ENCODE measurements at places on chromosomes 5 and 9. TPM values are rescaled to one million over a fixed set of nuclear protein-coding genes. Genes with fewer than 3 reads are reported as not detected.
A peak's percentile ranks its signal among the peaks of the same experiment; 100 is the strongest.

DNA sequence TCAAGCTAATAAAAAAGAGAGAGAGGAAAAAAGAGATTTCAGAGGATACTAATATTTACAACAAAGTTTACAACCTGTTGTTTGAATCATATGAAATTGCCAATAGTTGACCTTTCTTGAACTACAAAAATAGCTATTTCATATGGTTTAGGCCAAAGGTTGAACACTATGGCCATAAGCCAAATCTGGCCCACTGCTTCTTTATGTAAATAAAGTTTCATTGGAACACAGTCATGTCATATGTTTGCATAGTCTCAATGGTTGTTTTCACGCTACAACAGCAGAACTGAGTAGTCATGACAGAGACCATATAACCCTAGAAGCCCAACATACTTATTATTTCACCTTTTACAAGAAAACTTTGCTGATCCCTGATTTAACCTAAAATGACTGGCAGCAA lies 20.9 kb downstream of the SEMA5A start:
- no peak for DNase-seq

GRCh38 chr5:173751266-173751600 lies 134.8 kb upstream of the BOD1 start:
- no peak for DNase-seq

- peak; percentile 70 for DNase-seq
Observed at GRCh38 chr9:136644593-136645351, 17.9 kb upstream of the EGFL7 start.

Gene SLC23A1
- not detected for total RNA-seq

GRCh38 chr5:14216372-14216771 lies 73.2 kb downstream of the TRIO start:
- DNase-seq: no peak

Gene EGFLAM
- total RNA-seq: 1.4 TPM

Gene TMEM215
- total RNA-seq: not detected

DNA sequence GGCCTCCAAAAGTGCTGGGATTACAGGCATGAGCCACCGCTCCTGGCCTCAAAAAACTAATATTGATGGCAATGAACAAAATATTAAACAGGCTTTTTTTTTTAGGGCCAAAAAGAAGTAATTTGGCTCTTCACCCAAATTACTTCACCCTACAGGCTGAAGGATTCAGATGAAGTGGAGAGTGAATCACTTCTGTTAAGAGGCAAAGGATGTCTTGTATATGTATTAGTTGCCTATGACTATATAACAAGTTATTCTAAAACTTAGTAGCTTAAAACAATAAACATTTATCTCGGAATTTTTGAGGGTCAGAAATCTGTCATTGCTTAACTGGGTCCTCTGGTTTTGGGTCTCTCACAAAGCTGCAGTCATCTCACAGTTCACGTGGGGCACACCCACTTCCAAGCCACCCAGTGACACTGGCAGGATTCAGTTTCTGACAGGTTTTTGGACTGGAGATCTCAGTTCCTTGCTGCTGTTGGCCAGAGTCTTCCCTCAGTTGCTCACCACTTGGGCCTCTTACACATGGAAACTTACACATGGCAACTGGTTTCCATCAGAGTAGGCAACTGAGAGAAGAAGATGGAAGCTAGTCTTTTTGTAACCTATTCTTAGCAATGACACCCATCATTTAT lies 66.7 kb downstream of the IQGAP2 start:
- no peak for DNase-seq

DNA sequence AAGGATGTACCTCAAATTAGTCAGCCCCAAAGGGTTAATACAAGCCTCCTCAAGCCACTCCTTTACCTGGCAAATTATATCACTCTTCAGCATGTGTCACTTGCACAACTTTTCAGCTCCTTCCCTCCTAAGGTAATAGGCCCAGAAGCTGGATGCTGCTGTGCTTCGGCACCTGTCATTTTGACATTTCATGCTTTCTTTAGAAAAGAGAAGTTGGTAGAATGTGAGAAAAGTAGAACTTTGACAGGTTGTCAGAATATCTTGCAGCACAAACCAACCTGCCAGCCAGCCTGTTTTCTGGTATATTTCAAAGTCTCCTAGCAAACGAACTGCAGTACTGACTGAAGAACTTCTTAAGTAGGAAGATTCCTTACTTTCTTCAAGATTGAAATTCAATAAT lies 2136.9 kb downstream of the MAT2B start:
- no peak for DNase-seq

Gene APBA1
- 3.6 TPM for total RNA-seq

GRCh38 chr5:157819502-157820115 lies 39.3 kb downstream of the CLINT1 start:
- peak; percentile 75 for DNase-seq

Gene MZB1
- total RNA-seq: not detected

Gene PCDHGA8
- 1.2 TPM for total RNA-seq

GRCh38 chr5:54387659-54388232 lies 67.8 kb upstream of the HSPB3 start:
- DNase-seq: peak; percentile 41

Gene PPP2CA
- 60.3 TPM for total RNA-seq

- no peak for DNase-seq
Observed at GRCh38 chr9:133167096-133167730, 3.5 kb upstream of the GBGT1 start.

GRCh38 chr9:112719696-112720095 lies 1.8 kb upstream of the INIP start:
- DNase-seq: no peak

DNA sequence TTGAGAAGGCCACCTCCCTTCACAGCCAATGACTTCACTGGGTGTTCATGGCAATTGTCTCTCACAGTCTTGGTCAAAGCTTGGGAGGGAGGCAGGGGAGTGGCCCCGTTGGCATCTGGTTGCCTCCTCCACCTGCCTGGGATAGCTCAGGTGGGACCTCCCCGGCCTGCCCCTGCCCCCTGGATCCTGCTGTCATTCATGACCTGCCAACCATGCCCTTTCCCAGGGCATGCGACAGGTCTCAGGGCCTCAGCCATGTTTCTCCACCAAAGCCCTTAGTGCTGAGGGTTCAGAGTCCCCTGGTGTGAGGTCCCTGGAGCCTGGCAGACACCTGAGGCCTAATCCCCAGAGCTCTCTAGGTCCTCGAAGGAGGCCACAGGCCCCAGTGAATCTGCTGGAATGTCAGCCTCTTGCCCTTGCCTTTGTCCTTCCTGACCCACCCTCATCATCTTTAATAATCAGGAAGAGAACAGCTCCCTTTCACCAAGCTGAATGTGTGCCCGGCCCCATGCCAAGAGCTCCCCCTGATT lies 5.6 kb downstream of the DAB2IP start:
- DNase-seq: no peak

Gene PCDHA9
- 0.45 TPM for total RNA-seq

GRCh38 chr9:95791286-95791685 lies 84.2 kb upstream of the ERCC6L2 start:
- DNase-seq: no peak

DNA sequence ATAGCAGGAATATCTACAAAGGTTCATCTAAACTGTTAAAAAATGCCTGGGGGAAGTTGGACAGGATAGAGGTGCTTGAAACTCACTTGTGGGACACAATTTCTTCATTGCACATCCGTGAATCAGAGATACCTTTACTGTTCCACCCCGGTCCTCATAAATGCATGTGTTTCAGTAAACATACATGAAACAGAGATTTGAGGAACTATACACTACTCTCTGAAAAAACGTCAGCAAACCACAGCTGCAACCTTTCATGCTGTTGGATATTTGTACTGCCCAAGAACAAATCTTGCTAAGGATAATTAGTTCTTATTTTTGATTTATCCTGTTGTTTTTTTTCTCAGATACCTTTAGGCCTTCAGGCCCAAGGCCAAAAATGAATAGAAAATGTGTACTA lies 337.3 kb downstream of the KDM4C start:
- DNase-seq: no peak

GRCh38 chr5:134440201-134440755 lies 28.6 kb upstream of the CDKN2AIPNL start:
- no peak for DNase-seq

Gene ANKRD18A
- 1.7 TPM for total RNA-seq

All from stomach (tissue), 19 donors.